ENCODE measurements at places on chromosomes 16 and 17.
A peak's percentile ranks its signal among the peaks of the same experiment; 100 is the strongest.

DNA sequence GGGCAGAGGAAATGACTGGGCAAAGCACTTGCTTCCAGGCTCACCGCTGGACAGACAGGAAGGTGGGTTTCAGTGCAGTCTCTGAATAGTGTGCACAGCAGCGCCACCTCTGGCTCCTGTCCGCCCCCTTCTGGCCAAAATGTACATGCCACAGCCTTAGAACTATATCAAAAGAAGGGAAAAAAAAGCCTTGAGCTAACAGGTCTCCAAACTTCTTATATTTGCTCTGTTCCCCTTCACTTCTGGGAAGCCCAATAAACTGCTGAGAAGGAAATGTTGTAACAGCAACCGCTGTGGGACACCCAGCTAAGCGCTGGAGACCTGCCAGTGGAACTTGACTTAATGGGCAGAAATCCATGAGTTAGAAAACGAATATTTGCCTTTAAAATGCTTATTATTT, 17.5 kb downstream of the COG7 start:
- DNase-seq = peak; percentile 45

GRCh38 chr17:48633266-48633677, 7.1 kb upstream of the HOXB9 start:
- no peak for DNase-seq

DNA sequence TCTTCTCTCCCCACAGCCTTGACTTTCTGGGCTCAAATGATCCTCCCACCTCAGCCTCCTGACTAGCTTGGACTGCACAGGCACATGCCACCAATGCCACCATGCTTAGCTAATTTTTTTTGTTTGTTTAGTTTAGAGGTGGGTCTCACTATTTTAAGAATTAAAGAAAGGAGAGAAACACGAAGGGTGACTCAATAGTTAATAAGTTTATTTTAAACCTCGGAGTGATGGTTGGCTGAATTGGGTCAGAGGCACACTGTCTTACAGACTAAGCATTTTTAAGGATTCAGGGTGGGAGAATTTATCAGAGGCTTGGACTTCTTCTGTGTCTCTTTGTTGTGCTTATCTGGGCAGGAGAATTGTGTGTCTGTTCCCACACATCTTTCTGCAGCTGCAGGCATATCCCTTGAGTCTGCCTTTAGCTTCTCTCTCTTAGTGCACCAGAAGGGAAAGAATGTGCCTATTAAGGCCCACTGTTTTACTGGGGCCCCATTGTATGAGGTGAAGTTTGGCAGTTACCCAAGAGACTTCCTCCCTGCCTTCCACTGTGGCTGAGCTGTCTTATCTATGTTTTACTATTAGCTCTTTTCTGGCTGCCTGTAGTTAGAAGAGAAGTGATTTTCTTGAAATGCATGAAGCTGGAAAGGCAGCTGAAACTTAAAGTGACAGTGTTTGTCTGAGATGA, 2172.0 kb downstream of the TP53TG3F start:
- no peak for DNase-seq

- no peak for DNase-seq
Observed at GRCh38 chr16:58490065-58490464, 9.9 kb upstream of the NDRG4 start.

DNA sequence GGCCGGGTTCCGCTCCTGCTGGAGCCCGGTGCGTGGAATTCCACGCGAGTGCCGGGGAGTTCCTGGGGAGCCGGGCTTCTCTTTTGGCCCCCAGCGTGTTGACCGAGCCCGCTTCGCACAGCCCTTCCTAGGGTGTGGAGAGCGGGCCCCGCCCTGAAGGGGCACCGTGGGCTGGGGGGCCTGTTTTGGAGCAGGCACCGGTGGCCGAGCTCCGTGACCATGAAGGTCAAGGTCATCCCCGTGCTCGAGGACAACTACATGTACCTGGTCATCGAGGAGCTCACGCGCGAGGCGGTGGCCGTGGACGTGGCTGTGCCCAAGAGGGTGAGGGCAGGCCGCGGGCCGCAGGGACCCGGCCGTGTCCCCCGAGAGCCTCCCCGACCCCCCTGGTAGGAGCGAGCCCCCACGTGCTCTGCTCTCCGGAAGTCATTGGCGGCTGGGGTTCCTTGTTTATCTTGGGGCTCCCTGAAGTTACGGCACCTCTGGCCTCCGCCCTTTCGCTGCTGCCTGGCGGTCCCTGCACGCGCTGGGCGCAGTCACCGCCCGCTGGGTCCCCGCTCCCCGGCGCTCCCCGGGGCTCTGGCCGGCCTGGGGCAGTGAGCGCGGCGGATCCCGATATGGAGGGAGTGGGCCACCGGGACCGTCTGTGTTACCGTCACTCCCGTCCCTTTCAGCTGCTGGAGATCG, 528 bp downstream of the HAGHL start:
- no peak for DNase-seq

DNA sequence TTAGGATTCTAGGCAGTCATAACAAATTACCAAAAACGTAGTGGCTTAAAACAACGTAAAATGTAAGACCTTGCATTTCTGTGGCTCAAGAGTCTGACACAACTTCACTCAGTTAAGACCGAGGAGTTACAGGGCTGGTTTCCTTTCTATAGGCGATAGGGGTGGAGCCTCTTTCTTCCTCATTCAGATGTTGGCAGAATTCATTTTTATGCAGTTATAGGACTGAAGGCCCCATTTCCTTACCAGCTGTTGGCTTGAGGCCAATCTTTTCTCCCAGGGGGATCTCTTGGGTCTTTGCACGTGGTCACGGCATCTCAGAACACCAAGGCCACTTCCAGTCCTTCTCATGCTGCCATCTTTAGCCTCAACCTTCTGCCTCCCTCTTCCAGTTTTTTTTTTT, 145.2 kb downstream of the KCNJ2 start:
- DNase-seq = no peak

- DNase-seq = no peak
Observed at GRCh38 chr16:48284772-48285409, 37.6 kb upstream of the ABCC11 start.

DNA sequence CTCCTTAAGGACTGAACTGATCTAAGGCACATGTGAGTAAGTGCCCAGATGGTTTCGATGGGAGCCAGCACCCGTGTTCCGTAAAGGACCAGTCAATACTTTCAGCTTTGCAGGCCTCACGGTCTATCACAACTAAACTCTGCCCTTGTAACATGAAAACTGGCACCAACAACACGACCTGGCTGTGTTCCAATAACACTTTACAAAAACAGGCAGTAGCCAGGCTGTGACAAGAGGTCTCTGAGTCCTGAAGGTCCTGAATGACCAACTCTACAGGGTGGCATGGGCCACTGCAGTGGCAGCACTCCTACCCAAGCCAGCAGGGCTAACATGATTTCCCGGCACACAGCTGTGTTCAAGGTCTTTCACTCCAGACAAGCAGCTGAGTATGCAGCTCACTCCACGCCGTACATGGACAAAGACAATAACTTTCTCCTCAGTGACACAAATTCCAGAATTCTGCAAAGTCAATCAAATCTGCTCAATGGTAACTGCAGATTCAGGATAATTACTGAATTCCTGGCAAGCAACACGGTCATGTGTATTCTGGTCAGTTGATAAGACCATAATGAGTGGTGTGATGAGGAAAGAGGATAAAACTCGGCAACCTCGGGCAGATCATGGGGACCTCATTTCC, 15.3 kb downstream of the NPLOC4 start:
- DNase-seq = no peak

DNA sequence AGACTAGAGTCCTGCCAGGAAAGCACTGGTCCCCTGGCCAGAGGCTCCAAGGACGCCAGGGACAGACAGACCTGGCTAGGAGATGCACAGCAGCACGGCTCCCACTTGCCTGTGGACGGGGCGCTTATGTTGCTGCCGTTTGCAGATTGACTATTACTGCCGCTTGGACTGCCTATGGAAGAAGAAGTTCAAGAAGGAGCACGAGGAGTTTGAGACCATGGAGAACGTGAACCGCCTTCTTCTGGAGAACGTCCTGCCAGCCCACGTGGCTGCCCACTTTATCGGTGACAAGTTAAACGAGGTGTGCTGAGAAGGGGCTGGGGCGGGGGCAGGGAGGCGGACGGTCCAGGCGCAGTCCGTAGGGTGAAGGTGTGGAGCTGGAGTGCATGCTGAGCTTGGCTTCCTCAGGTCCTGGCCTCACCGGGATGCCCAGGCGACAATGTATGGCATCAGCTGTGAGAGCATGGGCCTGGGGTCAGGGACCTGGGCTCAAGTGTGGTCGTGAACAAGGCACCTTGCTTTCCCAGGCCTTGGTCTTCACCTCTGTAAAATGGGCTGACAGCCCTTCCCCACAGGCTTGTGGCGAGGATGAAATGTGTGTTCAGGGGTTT, 45.6 kb downstream of the ADCY7 start:
- no peak for DNase-seq

GRCh38 chr16:69112285-69113129, 7.1 kb downstream of the HAS3 start:
- peak; percentile 42 for DNase-seq

GRCh38 chr16:27699540-27699939, 149.6 kb downstream of the KATNIP start:
- DNase-seq = no peak

- DNase-seq = no peak
Observed at GRCh38 chr17:57337390-57337789, 81.1 kb downstream of the MSI2 start.

DNA sequence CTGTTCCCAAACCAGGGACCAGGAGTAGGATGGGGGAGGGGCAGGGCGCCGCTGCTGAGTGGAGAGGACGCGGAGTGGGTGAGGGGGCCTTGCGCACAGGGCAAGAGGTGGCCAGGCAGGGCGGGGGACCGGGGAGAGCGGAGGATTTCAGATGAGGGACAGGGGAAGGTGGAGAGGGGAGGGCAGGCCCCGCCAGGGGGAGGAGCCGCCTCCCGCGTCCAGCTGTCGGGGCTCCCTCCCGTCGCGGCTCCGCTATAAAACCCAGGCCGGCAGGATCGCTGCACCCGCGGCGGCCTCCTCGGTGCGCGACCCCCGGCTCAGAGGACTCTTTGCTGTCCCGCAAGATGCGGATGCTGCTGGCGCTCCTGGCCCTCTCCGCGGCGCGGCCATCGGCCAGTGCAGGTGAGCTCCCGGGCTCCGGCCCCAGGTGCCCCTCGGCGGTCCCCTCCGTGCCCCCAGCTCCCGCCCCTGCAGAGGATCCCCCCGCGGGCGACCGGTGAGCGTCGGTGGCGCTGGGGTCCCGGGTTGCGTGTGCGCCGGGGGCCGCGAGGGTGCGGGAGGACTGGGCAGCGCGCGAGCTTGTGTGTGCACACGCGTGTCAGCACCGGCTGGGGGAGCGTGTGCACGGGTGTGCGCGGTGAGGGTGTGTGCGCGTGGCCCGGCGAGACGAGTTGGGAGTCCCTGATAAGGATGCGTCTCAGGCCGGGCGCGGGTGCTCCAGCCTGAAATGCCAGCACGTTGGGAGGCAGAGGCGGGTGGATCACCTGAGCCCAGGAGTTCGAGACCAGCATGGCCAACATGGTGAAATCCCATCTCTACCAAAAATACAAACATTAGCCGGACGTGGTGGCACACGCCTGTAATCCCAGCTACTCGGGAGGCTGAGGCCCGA, at the start of gene CA4:
Gene CA4 (plus strand): TSS at position 283 of the 892 bp plus-strand sequence. CDS start 62 bp downstream, at position 345.
- DNase-seq = no peak

DNA sequence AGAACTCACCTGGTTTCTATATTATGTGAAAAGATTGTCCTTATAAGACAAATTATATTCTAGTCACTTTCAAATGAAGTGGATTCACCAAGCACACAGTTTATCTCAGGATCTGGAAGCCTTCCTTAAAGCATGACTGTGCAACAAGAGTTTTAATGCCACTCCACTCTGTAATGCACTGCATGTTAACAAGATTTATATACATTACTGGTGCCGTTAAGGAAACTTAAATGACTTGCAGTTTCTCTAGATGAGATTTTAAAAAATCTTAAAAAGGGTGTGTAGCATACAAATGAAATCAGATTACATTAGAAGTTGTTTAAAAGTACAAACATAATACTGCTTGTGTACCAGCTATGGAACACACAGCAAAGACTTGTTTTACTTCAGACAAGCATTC, 150.8 kb downstream of the SNX11 start:
- DNase-seq = no peak

GRCh38 chr17:75808905-75809621, 24.5 kb downstream of the UNK start:
- DNase-seq = peak; percentile 21

DNA sequence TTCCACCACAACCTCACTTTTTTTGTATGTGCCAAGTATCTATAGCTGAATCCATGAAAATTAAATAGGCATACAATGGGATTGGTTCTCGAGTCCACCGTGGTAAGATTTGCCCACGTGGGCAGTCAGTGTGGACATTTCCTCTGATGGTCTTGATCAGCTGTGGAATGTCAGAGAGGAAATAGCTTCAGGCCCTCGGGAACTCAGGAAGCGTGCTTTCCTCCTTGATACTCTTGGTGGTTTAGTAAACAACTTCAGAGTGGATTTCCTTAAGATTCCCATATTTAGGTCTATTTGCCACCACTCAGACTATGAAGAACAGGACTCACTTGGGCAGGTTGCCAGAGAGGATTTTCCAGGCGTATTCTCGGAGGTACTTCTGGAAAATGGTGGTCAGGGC, 152.5 kb downstream of the VPS53 start:
- no peak for DNase-seq

GRCh38 chr16:10966129-10966528, 21.8 kb downstream of the CLEC16A start:
- DNase-seq = no peak

- no peak for DNase-seq
Observed at GRCh38 chr16:27633721-27634120, 83.8 kb downstream of the KATNIP start.

- peak; percentile 34 for DNase-seq
Observed at GRCh38 chr17:1573932-1574696, 11.5 kb upstream of the PITPNA start.

DNA sequence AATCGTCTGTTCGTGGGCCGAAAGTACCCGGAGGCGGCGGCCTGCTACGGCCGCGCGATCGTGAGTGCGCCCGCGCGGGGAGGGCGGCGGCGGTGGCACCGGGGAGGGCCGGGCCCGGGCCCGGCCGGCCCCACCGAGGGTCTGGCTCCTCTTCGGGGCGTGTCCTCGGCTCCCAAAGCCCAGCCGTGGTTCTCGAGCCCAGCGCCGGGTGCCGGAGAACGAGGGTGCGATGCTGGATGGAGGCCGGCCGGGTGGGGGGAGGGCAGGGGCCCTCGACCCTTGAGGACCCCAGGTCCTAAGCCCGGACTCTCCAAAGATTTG, 375 bp downstream of the STUB1 start:
- DNase-seq = no peak

DNA sequence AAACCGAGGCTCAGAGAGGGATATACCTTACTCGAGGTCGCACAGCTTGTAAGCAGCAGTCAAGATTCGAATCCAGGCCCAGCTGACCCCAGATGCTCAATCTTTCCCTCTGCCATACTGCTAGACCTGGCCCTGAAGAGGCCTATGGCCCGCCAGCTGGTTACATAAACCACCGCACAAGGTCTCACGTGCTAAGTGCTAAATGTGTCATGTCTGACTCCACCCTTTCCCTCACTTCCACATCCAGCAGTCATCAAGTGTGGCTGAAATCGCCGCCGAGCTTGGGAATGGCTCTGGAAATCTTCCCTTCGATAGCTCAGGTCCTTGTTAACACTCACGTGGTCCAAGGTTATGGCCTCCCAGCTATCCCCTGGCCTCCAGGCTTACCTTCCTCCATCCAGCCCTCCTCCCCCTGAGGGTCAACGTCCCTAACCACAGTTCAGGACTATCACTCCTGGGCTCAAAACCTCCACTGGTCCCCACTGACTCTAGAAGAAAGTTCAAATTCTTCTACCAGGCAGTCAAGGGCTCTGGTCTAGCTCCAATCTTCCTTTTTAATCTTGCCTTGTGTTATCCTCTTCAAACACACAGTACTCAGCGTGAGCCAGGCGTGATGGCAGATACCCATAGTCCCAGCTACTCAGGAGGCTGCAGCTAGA, 3.5 kb downstream of the ZBTB4 start:
- DNase-seq = no peak

- DNase-seq = no peak
Observed at GRCh38 chr16:81421536-81421935, 23.1 kb upstream of the CMIP start.

- no peak for DNase-seq
Observed at GRCh38 chr17:66310528-66311148, 8.2 kb downstream of the PRKCA start.

All from activated CD4-positive, alpha-beta T cell treated with anti-CD3 and anti-CD28 coated beads, Interleukin-2, amount 50 U/mL, for 4 hours (primary cell).